Bronchial smooth muscle cell (primary cell): ENCODE measurements at places on chromosomes 12 and 14. TPM values are rescaled to one million over a fixed set of nuclear protein-coding genes. Genes with fewer than 3 reads are reported as not detected.

The PAPLN gene
- total RNA-seq: 1.7 and 4.6 TPM in 2 replicates

The MYH6 gene
- not detected in 2 replicates for total RNA-seq

The PTPRB gene
- under 0.01 and 0.09 TPM in 2 replicates for total RNA-seq

The LALBA gene
- total RNA-seq: not detected in 2 replicates

The RNASE1 gene
- 0.16 TPM in 1 of 2 replicates, not detected in the other for total RNA-seq

The SLC22A17 gene
- total RNA-seq: 13.2 and 16.7 TPM in 2 replicates

The WASHC3 gene
- 108 and 140 TPM in 2 replicates for total RNA-seq

The CELA1 gene
- total RNA-seq: not detected in 2 replicates

The SCNN1A gene
- total RNA-seq: 0.16 and 0.34 TPM in 2 replicates

The ADCY4 gene
- total RNA-seq: 1.4 and 9.3 TPM in 2 replicates

The SMCO2 gene
- 0.09 TPM in 1 of 2 replicates, not detected in the other for total RNA-seq

The C14orf39 gene
- 0.16 TPM in 1 of 2 replicates, not detected in the other for total RNA-seq

The ELK3 gene
- total RNA-seq: 7.8 and 13.2 TPM in 2 replicates

The EID3 gene
- total RNA-seq: 9.1 and 9.5 TPM in 2 replicates

The TSHR gene
- not detected in 2 replicates for total RNA-seq

The LRFN5 gene
- 13.2 and 33.6 TPM in 2 replicates for total RNA-seq

The SSTR1 gene
- 0.16 and 0.26 TPM in 2 replicates for total RNA-seq

The KLC1 gene
- total RNA-seq: 203 and 229 TPM in 2 replicates
